ENCODE measurements at places on chromosomes 5 and 9.

GRCh38 chr5:90398726-90399125 is 10.8 kb downstream of the CETN3 start:
- no peak for DNase-seq

DNA sequence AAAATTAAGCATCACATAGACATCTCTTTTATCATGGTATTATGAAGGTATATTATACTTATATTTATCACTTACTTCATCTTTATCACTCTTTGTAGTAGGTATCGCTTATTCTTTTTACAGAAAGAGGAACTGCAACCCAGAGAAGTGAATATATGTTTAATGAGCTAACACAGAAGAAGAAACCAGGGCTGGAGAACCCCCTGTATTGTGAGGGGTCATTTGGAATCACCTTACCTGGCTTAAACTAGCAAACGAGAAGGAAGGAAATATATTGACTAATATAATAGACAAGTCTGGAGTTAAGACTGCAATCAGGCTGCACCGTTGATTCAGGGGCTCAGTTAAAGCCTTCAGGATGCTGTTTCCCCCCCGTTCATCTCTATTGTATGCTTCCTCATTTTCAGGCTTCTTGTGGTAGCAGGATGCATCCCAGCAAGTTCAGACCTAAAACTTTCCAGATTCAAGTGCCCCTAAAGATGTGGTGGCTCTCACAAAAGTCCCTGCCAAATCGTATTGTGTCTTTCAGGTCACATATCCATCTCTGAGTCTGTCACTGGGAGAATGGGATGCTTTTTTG is 146.4 kb downstream of the GCNT1 start:
- no peak for DNase-seq

- DNase-seq: no peak
Measured at GRCh38 chr5:178323961-178324360, 91.4 kb upstream of the PHYKPL start.

DNA sequence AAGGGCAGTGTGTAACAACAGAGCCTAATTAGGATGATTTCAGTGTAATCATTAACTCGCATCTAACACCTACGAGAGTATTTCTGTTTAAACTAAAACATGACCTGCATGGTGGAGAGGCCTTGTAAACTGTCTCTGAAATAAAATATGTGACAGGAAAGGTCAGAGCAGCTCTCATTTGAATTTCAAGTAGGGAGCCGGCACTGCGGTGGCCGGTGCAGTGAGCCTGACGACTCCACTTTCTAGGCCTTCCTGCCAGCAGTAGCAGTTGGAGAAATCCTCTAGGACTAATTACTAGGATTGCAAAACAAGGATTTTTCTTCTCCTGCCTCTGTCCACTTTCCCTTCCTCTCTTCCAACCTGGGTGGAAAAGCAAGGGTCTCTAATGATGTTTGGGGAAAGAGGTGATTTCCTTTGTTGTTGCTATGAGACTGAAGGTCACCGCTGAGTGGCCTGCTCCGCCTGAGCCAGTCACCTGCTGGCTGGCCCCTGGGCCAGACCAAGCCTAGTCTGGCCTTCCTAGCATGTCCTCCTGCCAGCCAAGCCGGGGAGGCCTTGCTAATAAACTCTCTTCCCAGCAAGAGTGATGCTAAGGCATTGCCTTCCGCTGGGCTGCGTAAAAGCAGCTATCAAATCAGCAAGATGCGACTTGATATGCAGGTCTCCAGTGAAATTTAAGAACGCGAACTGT is 245.7 kb downstream of the PSAT1 start:
- no peak for DNase-seq

DNA sequence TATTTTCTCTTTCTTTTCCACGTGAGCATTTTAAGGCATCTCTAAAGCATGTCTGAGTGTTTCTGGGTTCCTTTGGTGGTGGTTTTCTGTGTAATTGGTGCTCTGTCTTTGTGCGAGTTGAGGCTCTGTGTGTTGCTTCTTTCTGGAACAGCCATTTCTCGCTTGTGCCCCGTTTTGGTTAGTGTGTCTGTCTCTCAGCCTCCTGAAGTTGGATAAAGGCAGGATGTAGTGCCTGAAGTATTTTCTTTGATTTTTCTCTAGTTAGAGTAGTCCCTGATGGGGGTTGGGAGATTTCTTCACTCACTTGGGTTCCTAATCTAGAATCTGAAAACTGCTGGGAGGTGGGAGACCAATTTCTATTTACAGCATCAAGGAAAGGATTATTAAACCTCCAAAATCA is 129.7 kb upstream of the TMEM161B start:
- peak; percentile 79 for DNase-seq

DNA sequence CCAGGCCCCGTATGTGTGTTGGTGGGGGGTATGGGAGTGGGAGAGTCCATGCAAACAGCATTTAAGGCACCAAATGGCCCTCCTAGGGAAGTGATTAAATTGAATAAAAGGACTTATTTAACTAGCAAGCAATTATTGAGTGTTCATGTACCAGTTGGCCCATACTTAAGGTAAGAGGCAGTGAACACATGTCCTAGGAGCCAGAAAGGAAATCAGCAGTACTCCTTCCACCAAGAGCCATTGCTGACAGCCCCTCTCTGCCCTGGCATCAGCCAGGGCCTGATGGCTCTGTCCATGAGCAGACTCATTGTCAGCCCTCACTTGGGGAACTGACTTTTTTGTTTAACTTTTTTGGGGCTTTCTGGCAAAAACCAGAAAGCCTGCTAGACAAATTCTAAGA is 10.4 kb upstream of the SHROOM1 start:
- DNase-seq: peak; percentile 97

DNA sequence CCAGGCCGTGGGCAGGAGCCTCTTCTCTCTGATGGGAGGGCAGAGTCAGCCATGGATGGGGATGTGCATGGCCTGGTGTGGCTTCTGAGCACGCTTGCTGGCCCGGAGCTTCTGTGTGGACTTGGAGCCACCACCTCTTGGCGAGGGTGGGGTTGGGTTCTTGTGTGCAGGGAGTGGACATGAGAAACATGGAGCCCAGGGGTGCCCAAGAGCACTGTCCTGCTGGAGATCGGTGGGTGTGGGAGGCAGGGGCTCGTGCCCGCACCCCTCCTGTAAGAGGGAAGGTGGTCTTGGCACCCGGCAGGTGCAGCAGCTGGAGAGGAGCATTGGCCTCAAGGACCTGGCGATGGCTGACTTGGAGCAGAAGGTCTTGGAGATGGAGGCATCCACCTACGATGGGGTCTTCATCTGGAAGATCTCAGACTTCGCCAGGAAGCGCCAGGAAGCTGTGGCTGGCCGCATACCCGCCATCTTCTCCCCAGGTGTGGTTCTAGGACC is 23.8 kb downstream of the FBXW5 start:
- DNase-seq: no peak

DNA sequence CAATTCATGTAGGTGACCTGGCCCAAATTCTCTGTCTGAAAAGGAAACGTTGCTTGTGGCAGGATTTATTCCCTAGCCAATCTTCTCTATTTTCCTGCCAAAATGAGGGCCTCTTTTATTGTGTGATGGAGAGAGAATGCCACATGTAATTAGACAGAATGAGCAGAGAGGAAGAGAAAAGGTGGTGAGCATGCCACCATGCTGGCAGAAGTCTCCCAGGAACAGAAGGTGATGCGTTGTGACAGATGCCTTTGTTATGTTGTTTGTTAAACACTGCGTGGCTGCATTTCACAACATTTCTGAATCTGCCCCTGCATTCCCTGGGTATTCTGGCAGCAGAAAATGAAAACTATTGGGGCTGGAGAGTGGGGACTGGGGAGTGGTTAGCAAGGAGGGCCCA is 577.6 kb downstream of the TLR4 start:
- peak; percentile 82 for DNase-seq

GRCh38 chr5:87413343-87413645 is 564 bp upstream of the CCNH start:
- DNase-seq: no peak
